Activated T-cell treated with anti-CD3 and anti-CD28 coated beads, Interleukin-2, amount 50 U/mL, for 72 hours (primary cell): ENCODE measurements at places on chromosomes 7 and 10. TPM values are rescaled to one million over a fixed set of nuclear protein-coding genes. Genes with fewer than 3 reads are reported as not detected.

The ANKRD7 gene
- 1.8 TPM for total RNA-seq

The CDH23 gene
- 2.8 TPM for total RNA-seq

GRCh38 chr7:139230484-139230773, 608 bp upstream of the UBN2 start:
- no peak for DNase-seq

DNA sequence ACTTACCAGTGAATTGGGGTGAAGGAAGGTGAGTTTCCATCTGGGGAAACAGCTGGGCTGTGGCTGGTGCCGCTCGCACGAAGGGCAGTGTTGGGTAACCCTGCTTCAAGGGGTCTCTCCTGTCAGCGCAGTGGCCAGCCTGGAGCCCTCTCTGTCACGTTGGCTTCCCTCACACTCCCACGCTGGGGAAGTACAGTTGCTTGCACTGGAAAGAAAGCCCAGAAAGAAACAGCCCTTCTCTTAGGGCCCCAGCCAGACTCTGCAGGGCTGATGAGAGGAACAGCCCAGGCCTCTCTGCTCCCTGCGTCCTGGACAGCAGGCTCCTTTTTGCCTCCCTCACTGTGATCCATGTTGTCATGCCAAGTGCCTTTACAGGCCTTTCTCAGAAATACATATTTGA, 40.3 kb upstream of the TRIM8 start:
- no peak for DNase-seq

DNA sequence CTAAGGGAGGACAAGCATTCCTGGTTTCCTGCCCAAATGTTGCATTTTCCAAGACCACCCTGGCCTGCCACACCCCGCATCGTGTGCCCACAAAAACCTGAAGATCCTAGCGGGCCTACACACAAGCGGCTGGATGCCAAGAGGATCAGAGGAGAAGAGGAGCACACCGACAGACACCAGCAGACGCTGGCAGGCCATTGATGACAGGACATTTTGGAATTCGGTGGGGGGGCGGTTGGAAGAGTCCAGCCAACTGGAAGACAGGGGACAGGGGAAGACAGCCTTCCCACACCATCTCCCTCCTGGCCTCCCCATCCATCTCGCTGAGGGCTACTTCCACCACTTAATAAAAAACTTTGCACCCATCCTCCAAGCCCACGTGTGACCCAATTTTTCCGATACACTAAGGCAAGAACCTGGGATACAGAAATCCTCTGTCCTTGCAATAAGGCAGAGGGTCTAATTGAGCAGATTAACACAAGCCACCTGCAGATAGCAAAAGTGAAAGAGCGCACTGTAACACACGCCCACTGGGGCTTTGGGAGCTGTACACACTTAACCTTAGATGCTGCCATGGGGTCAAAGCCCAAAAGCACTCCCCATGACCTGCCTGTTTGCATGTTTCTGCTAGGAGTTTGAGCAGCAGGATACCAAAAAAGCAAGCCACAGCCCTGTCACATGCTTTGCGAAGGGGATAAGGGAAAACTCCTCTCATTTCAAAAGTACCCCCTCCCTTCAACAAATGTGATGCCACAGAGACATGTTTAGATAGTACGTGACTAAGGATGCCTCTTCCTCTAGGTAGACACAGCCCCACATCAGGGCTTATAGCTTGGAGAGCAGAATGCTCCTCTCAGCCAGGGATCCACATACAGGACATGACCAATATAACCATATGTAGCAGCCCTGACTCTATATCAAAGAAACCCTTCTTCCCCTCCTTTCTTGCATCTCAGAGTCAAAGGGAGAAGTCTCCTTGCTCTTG, 13.4 kb upstream of the SMNDC1 start:
- no peak for DNase-seq
